ENCODE measurements at places on chromosomes 6 and 20. TPM values are rescaled to one million over a fixed set of nuclear protein-coding genes. Genes with fewer than 3 reads are reported as not detected.

DNA sequence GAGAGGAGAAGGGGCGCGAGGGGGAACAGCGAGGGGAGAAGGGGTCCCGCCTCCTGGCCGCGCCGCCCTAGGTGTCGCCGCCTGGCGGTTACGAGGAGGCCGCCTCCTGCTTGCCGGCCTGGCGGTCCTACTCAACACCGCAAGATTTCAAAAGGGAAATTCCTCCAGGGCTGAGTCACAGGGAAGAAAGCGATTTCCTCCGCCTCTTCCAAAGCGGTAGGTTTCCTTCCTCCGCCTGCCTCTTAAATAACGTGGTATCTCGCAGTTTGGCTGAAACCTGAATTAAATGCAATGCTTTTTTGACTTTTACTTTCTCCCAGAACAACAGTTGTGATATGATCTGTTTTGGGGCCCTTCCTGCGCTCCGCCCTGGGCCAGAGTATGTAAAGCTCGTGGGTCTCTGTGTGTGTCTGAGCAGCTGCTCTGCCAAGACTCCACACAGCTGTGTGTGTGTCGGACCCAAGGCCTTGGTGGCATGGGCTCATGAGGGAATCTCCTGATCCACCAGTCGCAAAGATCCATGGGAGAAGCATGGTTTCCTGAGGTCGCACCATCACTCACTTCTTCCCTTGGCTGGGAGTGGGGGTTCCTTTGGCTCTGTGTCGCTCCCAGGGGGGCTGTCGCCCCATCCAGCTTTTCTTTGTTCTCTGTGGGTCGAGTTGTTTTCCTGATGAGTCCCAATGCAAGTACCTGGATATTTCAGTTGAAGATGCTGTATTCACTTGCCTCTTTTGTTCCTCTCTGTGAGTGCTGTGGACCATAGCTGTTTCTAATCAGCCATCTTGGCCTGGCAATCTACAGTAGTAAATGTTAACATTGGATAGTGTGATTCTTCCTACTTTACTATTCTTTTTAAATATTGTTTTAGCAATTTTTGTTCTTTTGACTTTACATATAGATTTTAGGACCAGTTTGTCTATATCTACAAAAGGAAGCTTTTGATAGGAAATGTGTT lies 31.6 kb upstream of the NOTCH4 start:
- peak; percentile 50 for DNase-seq
- H3K4me3 ChIP-seq: peak overlapping the region; percentile 35
- no peak overlapping the region for H3K27ac ChIP-seq
- H3K36me3 ChIP-seq: no peaks in the 10 kb centered on the region
- peaks cover 16% of the 10 kb centered on the region for H3K4me1 ChIP-seq
- H3K27me3 ChIP-seq: no peaks in the 10 kb centered on the region

GRCh38 chr6:100465701-100466409 lies 1.1 kb upstream of the SIM1 start:
- H3K27ac ChIP-seq: no peak overlapping the region
- peaks cover 39% of the 10 kb centered on the region for H3K4me1 ChIP-seq
- no peak overlapping the region for H3K4me3 ChIP-seq
- no peak for DNase-seq

Gene EYS
- total RNA-seq: not detected

DNA sequence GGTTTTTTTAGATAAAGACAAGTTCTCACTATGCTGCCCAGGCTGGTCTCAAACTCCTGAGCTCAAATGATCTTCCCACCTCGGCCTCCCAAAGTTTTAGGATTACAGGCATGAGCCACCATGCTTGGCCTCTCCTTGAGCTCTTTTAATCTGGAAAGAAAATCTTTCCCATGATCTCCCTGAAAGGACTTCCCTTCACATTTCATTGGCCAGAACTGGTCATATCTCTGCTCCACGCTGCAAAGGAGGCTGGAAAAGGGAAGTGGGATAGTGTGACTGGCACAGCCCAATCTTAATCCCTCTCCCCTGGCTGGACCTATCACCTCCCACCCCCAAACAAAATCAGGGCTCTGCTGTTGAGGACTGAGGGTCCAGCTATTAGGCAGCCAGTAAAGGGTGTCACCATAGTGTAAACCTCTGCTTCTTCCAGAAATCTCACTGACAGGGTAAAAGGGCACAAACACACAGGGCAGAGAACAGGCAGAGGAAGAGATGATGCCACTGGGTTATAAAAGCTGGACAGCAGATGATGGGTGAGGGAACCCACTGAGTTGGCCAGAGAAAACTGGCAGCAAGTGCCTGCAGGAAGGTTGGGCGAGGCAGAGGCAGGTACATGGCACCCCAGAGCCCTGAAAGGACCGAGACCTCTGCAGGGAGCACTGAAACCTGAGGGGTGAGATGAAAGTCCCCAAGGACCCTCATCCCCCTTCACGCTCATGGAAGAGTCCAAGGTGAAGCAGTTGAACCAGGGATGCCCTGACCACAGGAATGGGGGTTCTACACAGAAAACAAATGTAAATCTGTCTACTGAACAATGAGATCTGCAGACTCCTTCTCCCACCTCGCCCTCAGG lies 83.1 kb upstream of the PTPN1 start:
- H3K27ac ChIP-seq: no peak overlapping the region
- DNase-seq: no peak
- H3K4me3 ChIP-seq: no peak overlapping the region

DNA sequence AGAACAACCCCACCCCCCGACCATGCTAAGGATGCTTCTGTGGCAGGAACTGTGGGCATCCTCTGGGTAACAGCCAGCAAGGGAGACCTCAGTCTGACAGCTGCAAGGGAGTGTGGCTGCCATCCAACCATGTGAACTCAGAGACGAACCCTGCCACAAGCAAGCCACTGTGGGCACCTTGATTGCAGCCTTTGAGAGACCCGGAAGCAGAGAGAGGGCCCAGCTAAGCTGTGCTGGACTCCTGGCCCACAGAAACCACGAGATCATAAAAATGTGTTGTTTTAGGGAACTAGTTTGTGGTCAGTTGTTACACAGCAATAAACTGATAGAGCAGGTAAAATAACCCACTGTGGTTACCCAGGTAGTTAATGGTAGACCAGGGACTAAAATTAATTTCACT lies 414.6 kb downstream of the CDH26 start:
- H3K36me3 ChIP-seq: no peaks in the 10 kb centered on the region
- H3K27ac ChIP-seq: no peak overlapping the region
- no peaks in the 10 kb centered on the region for H3K4me1 ChIP-seq
- H3K4me3 ChIP-seq: no peak overlapping the region
- DNase-seq: no peak

DNA sequence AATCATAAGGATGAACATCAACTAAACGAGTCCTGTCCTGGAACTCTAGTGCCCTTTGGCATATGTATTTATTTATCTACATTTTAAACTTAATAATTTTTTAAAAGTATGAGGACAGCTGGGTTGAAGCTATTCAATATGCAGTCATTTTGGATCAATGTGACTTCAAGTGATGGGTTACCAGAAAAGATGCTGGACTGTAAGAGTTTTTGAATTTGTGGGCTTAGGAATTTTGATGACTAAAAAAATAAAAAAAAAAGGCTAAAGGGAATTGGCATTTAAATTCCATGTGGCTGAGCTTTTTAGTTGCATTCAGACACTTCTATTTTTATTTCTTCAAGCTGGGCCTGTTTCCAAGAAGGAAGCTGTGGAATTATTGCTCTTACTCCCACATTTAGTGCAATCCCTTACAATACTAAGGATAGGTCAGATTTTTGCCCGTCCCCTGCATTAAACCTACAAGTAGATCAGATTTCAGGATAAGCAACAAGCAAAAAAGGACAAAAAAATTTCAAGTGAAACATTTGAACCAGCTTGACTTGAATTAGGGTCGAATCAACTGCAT lies 704.2 kb upstream of the CITED2 start:
- no peak overlapping the region for H3K27ac ChIP-seq
- no peaks in the 10 kb centered on the region for H3K36me3 ChIP-seq
- H3K4me1 ChIP-seq: no peaks in the 10 kb centered on the region
- H3K4me3 ChIP-seq: no peak overlapping the region
- no peak for DNase-seq
- H3K27me3 ChIP-seq: no peaks in the 10 kb centered on the region

- H3K36me3 ChIP-seq: no peaks in the 10 kb centered on the region
- H3K4me3 ChIP-seq: no peak overlapping the region
- no peaks in the 10 kb centered on the region for H3K4me1 ChIP-seq
Observed at GRCh38 chr20:58500256-58500655, 14.9 kb downstream of the APCDD1L start.

DNA sequence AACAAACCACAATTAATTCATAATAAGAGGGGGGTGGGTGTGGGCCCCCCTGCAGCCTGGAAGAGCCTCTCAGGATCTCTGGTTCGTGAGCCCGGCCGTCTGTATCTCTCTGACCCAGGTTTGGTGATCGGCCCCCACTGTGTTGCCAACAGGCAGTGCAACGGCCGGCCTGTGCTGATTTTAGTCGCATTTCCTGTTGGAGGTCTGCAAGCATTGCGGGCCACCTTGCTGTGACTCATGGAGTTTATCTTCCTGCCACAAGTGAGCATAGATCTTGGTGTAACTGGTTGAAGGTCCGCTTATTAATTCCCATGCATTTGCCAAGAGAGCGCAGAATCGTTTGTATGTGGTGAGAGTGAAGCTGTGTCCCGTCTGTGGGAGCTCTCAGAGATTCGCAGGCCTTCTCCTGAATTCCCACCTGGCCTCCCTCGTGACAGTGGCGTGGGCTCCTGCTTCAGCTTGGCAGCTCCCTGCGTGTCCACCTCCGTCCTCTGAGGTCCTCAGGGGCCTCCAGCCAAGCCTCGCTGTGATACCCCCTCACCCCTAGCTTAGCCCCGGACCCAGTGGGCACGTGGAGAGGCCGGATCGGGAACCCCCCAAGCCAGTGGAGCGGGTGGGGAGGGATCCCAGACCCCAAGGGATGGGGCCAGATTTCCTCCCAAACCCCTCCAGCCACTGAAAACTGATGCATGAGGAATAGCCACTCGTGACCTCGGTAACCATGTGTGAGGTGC lies 269.8 kb downstream of the CDH4 start:
- H3K27ac ChIP-seq: no peak overlapping the region
- no peaks in the 10 kb centered on the region for H3K27me3 ChIP-seq

Gene SMLR1
- not detected for total RNA-seq

Gene GPX5
- not detected for total RNA-seq

- H3K27ac ChIP-seq: no peak overlapping the region
- no peak for DNase-seq
- H3K4me1 ChIP-seq: no peaks in the 10 kb centered on the region
- H3K27me3 ChIP-seq: no peaks in the 10 kb centered on the region
Observed at GRCh38 chr6:113597231-113597583, 259.9 kb upstream of the MARCKS start.

- no peak overlapping the region for H3K27ac ChIP-seq
- peaks cover 4% of the 10 kb centered on the region for H3K4me1 ChIP-seq
- no peak for DNase-seq
- peaks cover 20% of the 10 kb centered on the region for H3K27me3 ChIP-seq
Observed at GRCh38 chr6:166640342-166641043, 13.4 kb upstream of the RPS6KA2 start.

- no peaks in the 10 kb centered on the region for H3K4me1 ChIP-seq
- no peak for DNase-seq
- H3K4me3 ChIP-seq: no peak overlapping the region
- H3K27ac ChIP-seq: no peak overlapping the region
- H3K36me3 ChIP-seq: no peaks in the 10 kb centered on the region
Observed at GRCh38 chr20:42678895-42679294, 510.8 kb downstream of the PTPRT start.

GRCh38 chr6:26290941-26291340 lies 74.1 kb upstream of the BTN3A2 start:
- DNase-seq: no peak
- H3K4me1 ChIP-seq: peaks cover 7% of the 10 kb centered on the region
- no peak overlapping the region for H3K27ac ChIP-seq
- H3K27me3 ChIP-seq: no peaks in the 10 kb centered on the region

GRCh38 chr6:156554160-156554559 lies 223.0 kb upstream of the ARID1B start:
- DNase-seq: no peak
- H3K36me3 ChIP-seq: no peaks in the 10 kb centered on the region
- H3K27ac ChIP-seq: no peak overlapping the region
- no peak overlapping the region for H3K4me3 ChIP-seq

DNA sequence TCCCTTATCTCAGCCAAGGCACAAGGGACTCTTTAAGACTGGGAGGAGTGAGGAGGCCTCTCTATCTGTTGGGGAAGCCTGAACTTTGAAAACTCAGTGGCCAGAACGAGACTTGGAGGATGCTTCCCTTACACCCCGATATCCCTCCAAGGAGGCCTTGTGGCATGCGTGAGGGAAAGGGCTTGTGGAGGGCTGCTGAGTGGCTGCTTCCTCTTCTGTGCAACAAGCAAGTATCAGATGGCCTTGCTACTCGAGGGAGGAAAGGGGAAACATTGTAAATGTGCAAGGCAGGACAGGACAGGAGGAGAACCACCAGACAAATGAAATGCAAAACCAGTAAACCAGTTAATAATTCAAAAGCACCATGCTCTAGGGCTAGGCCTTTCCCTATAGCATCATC lies 306.5 kb upstream of the MAP3K7 start:
- DNase-seq: no peak
- H3K36me3 ChIP-seq: no peaks in the 10 kb centered on the region
- H3K4me1 ChIP-seq: no peaks in the 10 kb centered on the region
- H3K27me3 ChIP-seq: no peaks in the 10 kb centered on the region
- H3K27ac ChIP-seq: no peak overlapping the region

Gene MARCKS
- 0.70 TPM for total RNA-seq

- H3K27ac ChIP-seq: peak overlapping the region; percentile 95
- H3K36me3 ChIP-seq: no peaks in the 10 kb centered on the region
- DNase-seq: peak; percentile 66
Observed at GRCh38 chr20:58891086-58891717, 38.7 kb downstream of the GNAS start.

GRCh38 chr20:60587986-60588385 lies 629.8 kb downstream of the CDH26 start:
- peaks cover 5% of the 10 kb centered on the region for H3K27me3 ChIP-seq
- H3K4me1 ChIP-seq: no peaks in the 10 kb centered on the region
- no peak overlapping the region for H3K4me3 ChIP-seq
- H3K27ac ChIP-seq: no peak overlapping the region

Gene TEAD3
- 0.11 TPM for total RNA-seq

DNA sequence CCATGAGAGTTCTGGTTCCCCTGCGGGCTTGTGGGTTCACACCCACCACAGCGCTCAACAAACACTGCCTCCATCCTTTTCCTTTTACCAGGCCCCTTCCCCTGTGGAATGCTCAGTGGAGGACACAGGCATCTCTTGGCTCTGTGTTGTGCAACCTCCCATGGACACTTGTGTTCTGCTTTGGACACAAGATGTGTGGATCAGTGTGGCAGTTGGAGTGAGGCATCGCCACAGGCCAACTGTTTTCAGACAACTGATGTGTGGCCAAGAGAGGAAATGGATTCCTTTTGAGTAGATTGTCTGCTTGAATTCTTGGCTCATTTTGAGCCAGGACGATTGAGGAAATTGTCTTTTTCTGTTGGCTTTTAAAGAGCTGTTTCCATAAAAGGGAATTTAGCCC lies 26.8 kb downstream of the CST8 start:
- H3K4me1 ChIP-seq: no peaks in the 10 kb centered on the region
- no peak overlapping the region for H3K27ac ChIP-seq
- no peak for DNase-seq
- no peaks in the 10 kb centered on the region for H3K36me3 ChIP-seq
- no peaks in the 10 kb centered on the region for H3K27me3 ChIP-seq

Gene ADGB
- total RNA-seq: not detected
